ENCODE measurements at places on chromosomes 1 and 21.

- no peak for DNase-seq
Observed at GRCh38 chr21:14991957-14992356, 72.8 kb downstream of the NRIP1 start.

DNA sequence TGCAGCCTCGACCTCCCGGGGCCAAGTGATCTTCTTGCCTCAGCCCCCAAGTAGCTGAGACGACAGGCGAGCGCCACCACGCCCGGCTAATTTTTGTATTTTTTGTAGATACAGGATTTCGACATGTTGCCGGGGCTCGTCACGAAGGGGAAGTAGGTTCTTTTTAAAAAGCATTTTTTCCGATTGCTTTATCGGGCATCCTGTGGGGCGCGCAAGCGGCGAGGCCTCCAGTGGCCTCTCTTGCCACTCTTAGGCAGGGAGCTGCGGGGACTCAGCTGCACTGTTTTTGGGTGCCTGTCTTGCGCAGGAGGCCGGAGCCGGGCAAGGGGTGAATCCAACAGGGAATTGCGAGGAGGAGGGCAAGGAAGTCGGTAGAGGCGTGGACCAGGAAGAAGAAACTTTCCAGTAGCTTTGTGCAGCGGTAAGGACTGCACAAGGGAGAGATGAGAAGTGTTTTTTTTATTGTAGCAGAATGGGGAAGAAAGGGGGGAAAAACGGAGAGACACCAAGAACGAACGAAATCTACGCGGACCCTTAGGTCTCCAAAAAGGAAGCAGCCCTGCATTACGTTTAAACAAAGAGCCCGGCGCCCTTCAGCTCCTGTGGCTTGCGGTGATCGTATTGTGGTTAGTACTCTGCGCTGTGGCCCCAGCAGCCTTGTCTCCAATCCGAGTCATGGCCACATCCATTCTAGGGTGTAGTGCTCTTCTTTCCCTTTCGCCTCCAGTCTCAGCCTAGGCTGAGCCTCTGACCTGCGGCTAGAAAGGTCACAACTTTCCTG lies 164.8 kb downstream of the PPIAL4G start:
- DNase-seq, result no peak

- DNase-seq, result peak; percentile 64
Observed at GRCh38 chr1:233440951-233441401, 113.5 kb downstream of the MAP3K21 start.

GRCh38 chr1:233114860-233115259 lies 164.4 kb downstream of the NTPCR start:
- DNase-seq, result no peak

GRCh38 chr1:237012788-237013383 lies 8.6 kb upstream of the MT1HL1 start:
- no peak for DNase-seq
